ENCODE measurements at places on chromosomes 16 and 17. TPM values are rescaled to one million over a fixed set of nuclear protein-coding genes. Genes with fewer than 3 reads are reported as not detected.

DNA sequence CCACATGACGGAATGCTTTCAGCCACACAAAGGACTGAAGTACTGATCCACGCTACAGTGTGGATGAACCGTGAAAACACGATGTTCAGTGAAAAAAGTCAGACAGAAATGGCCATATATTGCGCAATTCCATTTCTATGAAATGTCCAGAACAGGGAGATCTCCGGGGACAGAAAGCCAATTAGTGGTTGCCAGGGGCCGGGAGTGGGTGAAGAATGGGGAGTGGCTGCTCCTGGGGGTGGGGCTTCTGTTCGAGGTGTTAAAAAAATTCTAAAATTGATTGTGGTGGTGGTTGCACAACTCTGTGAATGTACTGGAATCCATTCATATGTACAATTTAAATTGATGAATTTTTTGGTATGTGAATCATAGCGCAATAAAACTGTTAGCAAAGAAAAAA, 154.8 kb upstream of the HSBP1 start:
- no peak overlapping the region for H3K27ac ChIP-seq
- H3K27me3 ChIP-seq, result no peaks in the 10 kb centered on the region

Gene KRT28
- not detected for total RNA-seq

DNA sequence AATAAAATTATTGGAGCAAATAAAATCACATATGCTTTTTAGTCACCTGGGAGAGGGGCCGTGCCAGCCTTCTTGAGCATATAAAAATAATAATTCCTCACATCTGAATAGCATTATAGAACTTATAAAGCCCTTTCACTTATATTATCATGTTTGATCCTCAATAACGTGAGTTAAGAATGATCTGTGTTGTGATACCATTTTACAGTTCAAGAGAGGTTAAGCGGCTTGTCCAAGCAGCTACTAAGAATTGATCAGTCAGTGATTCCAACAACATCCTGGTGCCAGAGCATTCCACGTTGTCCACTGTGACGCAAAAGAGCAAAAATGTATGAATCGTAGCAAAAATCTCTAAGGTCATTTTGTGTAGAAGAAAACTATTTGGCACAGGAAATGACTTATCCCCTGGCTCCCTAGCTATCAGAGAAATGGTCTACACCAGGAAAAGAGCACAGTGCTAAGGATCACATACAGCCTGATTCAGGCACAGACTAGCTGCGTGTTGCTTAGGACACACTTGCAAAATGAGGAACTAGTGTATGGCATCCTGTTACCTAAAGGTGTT, 33.0 kb downstream of the ANKFN1 start:
- no peaks in the 10 kb centered on the region for H3K4me1 ChIP-seq
- no peak for DNase-seq
- no peak overlapping the region for H3K27ac ChIP-seq
- no peak overlapping the region for H3K4me3 ChIP-seq
- H3K36me3 ChIP-seq, result no peaks in the 10 kb centered on the region
- H3K27me3 ChIP-seq, result no peaks in the 10 kb centered on the region

Gene PIGL
- total RNA-seq, result 25.4 TPM

GRCh38 chr16:55605754-55606336, 39.4 kb downstream of the CAPNS2 start:
- no peak for DNase-seq
- H3K36me3 ChIP-seq, result no peaks in the 10 kb centered on the region
- no peak overlapping the region for H3K4me3 ChIP-seq
- H3K27me3 ChIP-seq, result no peaks in the 10 kb centered on the region
- H3K4me1 ChIP-seq, result no peaks in the 10 kb centered on the region

GRCh38 chr16:49566432-49566831, 192.8 kb downstream of the C16orf78 start:
- DNase-seq, result no peak
- no peaks in the 10 kb centered on the region for H3K36me3 ChIP-seq
- H3K4me3 ChIP-seq, result no peak overlapping the region
- no peaks in the 10 kb centered on the region for H3K27me3 ChIP-seq
- no peaks in the 10 kb centered on the region for H3K4me1 ChIP-seq
- no peak overlapping the region for H3K27ac ChIP-seq

- no peaks in the 10 kb centered on the region for H3K27me3 ChIP-seq
- no peaks in the 10 kb centered on the region for H3K4me1 ChIP-seq
- no peak for DNase-seq
- H3K27ac ChIP-seq, result no peak overlapping the region
- H3K36me3 ChIP-seq, result no peaks in the 10 kb centered on the region
Observed at GRCh38 chr17:39244016-39244599, 18.4 kb upstream of the STAC2 start.

Gene KCNJ18
- total RNA-seq, result not detected

Gene SLC47A1
- total RNA-seq, result 0.37 TPM

- H3K4me1 ChIP-seq, result no peaks in the 10 kb centered on the region
- H3K36me3 ChIP-seq, result no peaks in the 10 kb centered on the region
- H3K27me3 ChIP-seq, result no peaks in the 10 kb centered on the region
- no peak overlapping the region for H3K27ac ChIP-seq
- DNase-seq, result no peak
Observed at GRCh38 chr17:13477180-13477611, 124.5 kb downstream of the HS3ST3A1 start.

Gene CDH5
- total RNA-seq, result 15.2 TPM

DNA sequence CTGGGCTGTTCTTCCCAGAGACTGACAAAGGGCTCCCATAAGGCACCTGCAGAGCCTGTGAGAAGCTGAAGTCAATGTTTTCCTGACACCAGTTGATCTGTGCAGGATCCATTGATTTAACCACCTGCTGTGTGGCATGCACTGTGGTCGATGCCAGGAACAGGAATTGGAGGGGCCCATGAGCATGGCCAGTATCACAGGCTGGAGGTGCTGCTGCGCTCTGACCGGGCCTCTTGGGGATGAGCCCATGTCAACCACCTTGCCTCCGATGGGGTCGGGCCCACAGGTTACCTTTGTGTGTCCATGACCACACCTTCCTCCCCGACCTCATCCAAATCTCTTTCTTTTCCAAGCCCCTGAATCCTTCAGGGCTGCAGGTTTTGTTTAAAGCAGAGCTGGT, 18.2 kb upstream of the STH start:
- DNase-seq, result no peak
- no peaks in the 10 kb centered on the region for H3K27me3 ChIP-seq
- H3K4me3 ChIP-seq, result no peak overlapping the region
- H3K27ac ChIP-seq, result no peak overlapping the region
- no peaks in the 10 kb centered on the region for H3K4me1 ChIP-seq

DNA sequence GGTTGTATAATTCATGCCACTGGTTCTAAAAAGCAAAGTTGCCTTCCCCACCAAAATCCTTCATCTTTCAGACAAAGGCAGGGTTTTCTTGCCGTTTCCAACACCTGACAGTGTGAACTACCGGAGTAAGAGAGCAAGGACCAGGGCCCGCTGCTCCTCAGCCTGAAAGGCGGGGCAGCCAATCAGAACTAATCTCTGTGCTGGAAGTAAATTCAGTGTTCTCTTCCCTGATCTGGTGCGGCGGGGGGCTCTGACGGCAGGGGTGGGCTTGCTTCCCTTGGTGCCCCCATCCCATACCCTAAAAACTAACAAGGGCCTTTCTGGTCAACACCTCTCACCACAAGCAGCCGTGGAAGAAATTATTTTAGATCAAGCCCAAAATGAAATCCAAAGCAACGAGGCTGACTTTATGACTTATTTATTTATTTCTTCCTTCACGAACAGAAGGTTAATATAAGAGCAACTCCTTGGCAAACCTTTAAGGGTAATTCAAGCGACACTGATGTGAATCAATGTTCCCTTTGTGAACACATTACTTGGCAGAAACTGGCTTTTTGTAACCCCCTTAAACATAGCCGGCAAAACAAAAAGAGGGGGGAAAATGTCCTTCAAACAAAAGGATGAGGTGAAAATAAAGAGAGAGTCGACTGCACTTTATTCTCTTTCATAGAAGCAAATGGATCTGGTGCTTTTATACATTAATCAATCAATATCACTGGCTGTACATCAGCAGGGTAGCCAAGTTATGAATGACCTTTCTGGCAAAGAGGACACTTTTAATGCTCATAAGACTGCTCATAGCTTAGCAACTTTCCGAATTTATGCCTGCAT, 189.9 kb downstream of the ZFHX3 start:
- no peak overlapping the region for H3K27ac ChIP-seq
- H3K27me3 ChIP-seq, result no peaks in the 10 kb centered on the region
- no peak overlapping the region for H3K4me3 ChIP-seq
- H3K4me1 ChIP-seq, result no peaks in the 10 kb centered on the region
- H3K36me3 ChIP-seq, result no peaks in the 10 kb centered on the region
- DNase-seq, result no peak

DNA sequence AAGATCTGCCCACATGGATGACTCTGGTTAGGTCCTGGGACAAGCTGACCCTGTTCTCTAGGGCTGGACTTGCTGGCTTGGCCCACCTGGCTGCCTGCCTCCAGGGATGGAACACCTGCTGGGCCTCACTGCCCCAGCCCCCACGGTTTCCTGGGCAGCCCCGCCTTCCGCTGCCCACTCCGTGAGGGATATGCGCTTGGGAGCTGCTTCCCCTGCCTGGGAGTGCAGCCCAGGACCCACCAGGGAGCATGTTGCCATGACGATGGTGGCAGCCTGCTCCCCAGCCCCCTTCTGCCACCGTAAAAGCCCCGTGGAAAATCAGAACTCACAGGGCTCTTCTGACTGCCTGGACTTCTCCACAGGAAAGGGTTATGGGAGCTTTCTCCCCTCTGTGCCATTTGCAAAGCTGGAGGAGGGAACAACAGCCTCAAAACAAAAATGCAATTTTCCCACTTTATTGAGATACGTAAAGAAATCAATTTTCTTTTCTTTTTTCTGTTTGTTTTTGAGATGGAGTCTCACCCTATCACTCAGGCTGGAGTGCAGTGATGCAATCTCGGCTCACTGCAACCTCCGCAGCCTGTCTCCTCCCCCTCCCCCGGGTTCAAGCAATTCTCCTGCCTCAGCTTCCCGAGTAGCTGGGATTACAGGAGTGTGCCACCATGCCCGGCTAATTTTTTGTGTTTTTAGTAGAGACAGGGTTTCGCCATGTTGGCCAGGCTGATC, 18.0 kb upstream of the GAS7 start:
- DNase-seq, result no peak
- H3K4me3 ChIP-seq, result no peak overlapping the region
- H3K4me1 ChIP-seq, result no peaks in the 10 kb centered on the region

DNA sequence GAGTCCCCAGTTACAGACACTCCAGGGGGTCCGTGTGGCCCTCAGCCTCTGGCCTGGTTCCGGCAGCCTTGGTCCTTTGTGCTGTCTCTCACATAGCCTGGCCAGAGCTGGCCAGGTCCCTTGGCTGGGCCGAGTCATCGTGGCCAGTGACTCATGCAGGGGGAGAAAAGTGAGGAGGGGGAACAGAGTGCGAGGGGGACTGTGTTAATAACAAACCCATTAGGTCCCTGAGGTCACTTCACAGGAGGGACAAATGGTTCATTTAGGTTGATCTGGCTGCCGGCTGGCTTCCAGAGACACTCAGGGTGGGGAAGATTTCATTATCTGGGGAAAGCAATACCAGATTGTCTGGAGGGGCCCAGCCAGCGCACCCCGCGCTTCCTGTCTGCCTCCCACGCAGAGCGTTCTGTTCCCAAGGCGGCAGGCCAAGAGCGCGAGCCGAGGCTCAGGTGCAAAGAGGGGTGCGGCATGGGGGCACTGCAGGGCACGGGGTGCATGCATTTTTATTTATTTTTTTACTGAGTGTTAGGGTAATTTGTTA, 223.1 kb downstream of the SEC14L1 start:
- no peak for DNase-seq
- no peaks in the 10 kb centered on the region for H3K36me3 ChIP-seq
- no peaks in the 10 kb centered on the region for H3K27me3 ChIP-seq

Gene ADAD2
- not detected for total RNA-seq

- DNase-seq, result no peak
- no peaks in the 10 kb centered on the region for H3K27me3 ChIP-seq
- H3K4me1 ChIP-seq, result no peaks in the 10 kb centered on the region
- H3K4me3 ChIP-seq, result no peak overlapping the region
Observed at GRCh38 chr17:16820979-16821543, 131.0 kb downstream of the CCDC144A start.

GRCh38 chr16:51150888-51151320, at the start of gene SALL1:
Gene SALL1 (minus strand): TSS chr16:51151270. CDS start chr16:51151241, 29 bp downstream.
- no peaks in the 10 kb centered on the region for H3K36me3 ChIP-seq
- H3K27me3 ChIP-seq, result peaks cover 57% of the 10 kb centered on the region
- H3K27ac ChIP-seq, result peak within 1 kb of the TSS; percentile 57

DNA sequence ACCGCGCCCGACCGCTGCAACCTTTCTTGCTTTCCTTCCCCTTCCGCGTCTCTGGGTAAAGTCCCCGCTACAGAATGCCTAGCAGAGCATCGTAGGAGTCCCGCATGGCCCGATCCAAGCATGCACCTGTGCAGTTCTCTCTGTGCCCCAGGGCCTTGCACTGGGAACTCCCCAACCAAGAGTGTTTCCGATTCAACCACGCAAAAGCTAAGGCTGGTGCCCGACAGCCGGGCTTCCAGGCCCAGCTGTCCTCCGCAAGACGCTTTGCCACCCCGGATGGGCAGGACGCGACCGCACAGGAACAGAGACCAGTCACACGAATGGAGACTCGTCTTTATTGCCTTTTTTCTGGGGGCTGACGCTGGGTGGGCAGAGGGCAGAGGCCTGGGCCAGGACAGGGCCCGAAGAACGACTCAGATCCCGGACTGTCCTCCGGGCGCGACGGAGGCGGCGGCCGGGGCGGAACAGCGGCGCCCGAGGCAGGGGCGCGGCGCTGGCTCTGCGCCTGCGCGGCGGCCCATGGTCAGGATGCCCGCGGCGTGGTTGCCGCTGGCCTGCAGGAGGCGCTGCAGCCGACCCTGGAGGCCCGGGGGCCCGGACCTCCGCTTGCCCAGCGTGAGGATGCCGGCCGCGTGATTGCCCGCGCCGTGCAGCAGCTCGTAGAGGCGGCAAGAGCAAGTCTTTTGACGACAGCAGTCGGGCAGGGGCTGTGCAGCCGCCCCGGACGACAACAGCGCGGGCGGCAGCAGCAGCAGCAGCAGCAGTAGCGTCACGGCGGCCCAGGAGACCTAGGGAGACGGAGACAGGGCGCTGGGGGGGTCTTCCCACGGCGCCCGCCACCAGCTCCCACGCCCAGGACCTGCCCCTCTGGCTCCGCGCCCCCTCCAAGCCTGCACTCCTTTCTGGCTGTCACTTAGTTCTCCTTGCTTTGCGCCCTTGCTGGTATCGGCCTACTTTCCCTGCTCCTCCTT, 1.2 kb downstream of the HCRT start:
- H3K4me3 ChIP-seq, result peak overlapping the region; percentile 51
- no peaks in the 10 kb centered on the region for H3K36me3 ChIP-seq
- peaks cover 27% of the 10 kb centered on the region for H3K4me1 ChIP-seq
- H3K27me3 ChIP-seq, result peaks cover 16% of the 10 kb centered on the region
- peak; percentile 76 for DNase-seq

DNA sequence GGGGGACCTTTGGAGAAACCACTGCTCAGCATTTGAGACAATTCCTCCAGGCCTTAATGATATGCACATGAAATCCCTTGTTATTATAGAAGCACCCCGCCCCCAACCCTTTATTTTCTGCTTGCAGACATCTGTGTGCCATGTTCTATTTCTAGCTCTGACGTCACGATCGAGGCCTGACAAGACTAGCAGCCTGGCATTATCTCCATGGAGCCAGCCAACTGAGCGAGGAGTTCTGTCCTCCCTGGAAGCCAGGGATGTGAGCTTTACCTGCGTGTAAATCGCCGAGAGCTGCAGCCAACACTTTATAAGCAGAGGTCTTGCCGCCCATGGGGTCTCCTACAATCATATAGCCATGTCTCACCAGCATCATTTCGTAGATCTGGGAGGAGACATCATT, 116.9 kb downstream of the DNAH3 start:
- no peak overlapping the region for H3K4me3 ChIP-seq
- no peak for DNase-seq
- no peaks in the 10 kb centered on the region for H3K4me1 ChIP-seq
- no peaks in the 10 kb centered on the region for H3K36me3 ChIP-seq
- no peak overlapping the region for H3K27ac ChIP-seq
- H3K27me3 ChIP-seq, result no peaks in the 10 kb centered on the region

Data from colonic mucosa (tissue), 4 donors.